Adrenal gland (tissue), 19 donors: ENCODE measurements at places on chromosomes 13 and 19. TPM values are rescaled to one million over a fixed set of nuclear protein-coding genes. Genes with fewer than 3 reads are reported as not detected.

- DNase-seq = peak; percentile 82
Measured at GRCh38 chr19:12779162-12779993, 4.0 kb upstream of the HOOK2 start.

DNA sequence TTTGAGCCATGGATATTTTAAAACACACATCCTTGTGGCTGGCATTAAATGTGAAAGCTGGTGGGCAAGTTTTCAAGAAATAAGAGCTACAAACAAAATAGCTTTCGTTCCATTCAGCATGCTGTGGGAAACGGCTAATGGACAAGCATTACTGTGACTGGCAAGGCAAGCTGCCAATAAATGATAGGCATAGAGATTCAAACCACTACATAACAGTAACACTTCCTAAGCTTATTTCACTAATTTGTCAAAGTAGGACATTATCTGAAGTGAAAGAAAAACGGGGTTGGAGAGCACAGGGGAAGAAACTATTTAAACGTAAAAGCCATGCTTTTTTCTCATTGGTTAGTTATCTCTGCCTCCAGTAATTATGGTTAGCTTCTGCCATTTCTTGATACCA lies 26.0 kb downstream of the OBI1 start:
- DNase-seq = no peak

DNA sequence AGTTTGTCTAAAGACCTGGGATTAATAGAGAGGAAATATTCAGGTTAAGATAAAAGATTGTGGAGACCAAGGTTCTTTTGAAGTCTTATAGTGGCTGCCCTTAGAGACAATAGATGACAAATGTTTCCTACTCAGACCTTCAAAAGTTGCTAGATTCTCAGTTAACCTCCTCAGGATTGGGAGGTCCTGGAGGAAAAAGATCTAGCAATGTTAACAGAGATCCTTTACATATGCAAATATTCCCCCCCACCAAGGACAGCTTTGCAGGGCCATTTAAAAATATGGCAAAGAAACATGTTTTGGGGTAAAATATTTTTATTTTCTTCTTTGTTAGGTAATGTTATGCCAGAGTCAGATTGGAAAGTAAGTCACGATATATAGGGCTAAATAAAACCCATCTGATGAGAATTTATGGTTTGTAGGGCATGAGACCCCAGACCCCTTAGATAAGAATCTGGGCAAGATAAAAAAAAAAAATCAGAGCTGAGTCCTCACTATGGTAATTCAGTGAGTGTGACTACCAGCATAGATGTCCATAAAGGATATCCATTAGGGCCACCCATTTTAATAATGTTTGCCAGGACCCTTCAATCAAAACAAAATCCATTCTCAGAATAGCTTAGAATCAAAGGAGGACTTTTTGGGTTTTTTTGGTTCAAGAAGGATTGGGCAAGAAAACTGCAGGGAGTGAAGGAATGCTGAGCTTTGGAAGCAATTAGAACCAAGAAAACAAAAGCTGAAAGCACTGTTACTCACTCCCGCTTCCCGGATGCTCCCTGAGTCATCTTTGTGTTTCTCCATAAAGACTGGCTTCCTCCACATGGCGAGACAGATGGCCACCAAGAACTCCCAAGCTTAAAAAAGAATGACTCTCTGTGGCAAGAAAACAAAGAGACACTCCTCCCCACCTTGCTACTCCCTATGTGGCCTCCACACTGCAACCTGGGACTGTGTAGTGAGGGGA lies 28.2 kb downstream of the VSTM1 start:
- DNase-seq = no peak

VSIG10L gene
- polyA plus RNA-seq = 4.1 TPM

- peak; percentile 34 for DNase-seq
Measured at GRCh38 chr19:39971380-39972035, 543 bp downstream of the PSMC4 start.

DNA sequence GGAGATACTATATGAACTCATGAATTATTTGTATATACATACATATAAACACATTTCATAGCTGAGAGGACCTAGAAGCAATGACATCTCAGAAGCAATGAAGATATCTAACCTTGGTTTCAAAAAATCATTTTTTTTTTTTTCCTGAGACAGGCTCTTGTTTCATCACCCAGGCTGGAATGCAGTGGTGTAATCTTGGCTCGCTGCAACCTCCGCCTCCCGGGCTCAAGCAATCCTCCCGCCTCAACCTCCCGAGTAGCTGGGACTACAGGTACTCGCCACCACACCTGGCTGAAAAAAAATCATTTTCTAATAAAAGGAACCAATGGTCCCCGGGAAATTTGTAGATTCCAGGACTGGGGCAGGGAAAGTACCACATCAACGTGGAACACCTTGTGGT lies 4.0 kb downstream of the ZNF565 start:
- no peak for DNase-seq

NTN5 gene
- polyA plus RNA-seq = 0.11 TPM

- no peak for DNase-seq
Measured at GRCh38 chr13:53351021-53351420, 322.4 kb downstream of the OLFM4 start.

FSD1 gene
- polyA plus RNA-seq = 0.46 TPM

DNA sequence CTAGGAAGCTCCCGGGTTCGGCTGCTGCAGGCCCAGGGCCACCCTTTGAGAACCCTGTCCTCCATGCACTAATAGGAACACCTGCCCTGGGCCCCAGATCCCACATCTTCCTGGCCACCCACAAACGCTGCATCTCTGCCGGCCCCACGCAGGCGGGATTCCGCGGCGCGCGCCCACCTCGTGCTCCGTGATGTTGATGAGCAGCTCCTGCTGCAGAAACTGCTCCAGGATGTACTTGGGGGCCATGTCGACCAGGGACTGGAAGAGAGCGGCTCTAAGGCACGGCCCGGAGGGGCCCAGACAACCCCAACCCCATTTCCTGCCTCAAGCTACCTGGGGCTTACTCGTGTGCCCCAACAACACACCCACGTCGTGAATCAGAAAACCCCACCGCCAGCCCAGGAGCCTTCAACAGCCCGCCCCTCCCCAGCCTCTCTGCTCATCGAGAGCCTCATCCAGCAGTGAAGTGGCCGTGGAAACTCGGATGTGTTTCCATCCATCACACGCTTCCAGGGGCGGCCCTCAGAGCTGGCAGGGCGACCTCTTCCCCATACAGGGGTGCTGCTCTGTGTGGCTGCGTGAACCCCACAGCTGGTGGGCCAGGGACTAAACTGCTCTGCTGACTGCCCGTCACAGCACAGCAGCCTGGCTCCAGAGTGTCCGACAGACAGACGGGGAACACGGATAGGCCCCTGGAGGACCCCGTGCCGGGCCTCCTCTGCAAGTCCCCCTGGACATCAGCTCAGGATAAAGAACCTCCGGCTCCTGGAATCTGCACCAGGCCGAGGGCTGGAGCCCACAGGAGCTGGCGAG lies 4.2 kb downstream of the POLR2E start:
- DNase-seq = no peak

DNA sequence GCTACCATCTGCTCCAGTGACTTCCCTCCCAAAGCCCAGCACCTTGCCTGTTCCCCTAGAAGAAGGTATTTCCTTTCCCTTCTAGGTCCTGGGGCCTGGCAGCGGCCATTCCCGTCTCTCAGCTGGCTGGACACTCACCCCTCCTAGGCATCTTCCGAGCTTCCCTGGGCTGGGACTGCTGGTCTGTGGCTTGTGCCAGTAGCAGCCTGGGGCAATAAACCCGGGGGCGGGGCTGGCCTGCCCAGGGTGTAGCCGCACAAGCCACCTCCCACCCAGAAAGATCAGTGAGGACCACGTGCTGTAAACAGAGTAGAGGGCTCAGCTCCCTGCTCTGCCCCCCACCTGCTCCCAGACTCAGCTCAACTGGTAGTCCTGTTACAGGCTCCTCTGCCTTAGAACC lies 15.0 kb downstream of the LIPE start:
- DNase-seq = peak; percentile 65

SGCG gene
- polyA plus RNA-seq = 0.40 TPM

GRCh38 chr19:44891016-44891882 lies at the start of gene TOMM40:
Gene TOMM40, plus strand, starts transcription at chr19:44891254. Its CDS starts 162 bp downstream, at chr19:44891416.
- peak; percentile 100 for DNase-seq

- DNase-seq = no peak
Measured at GRCh38 chr19:17061691-17062090, 13.6 kb downstream of the HAUS8 start.

DNA sequence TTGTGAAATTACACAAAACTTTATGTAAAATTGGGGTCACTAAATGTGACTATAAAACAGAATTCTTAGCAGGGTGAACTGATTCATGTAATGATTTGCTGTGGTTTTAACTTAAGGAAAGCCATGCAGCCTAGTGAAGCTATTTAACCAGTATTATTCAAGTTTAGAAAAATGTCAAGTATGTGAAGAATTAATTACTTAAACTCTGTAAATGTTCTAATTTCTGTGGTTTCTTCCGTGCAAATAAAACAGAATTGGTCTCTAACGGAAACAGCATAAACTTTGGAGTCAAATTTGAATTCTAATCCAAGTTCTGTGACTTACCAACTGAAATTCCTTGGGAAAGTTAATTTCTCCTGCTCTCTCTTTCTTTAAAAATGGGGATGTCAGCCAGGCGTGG lies 13.3 kb downstream of the CDC16 start:
- DNase-seq = no peak

CYP4F8 gene
- not detected for polyA plus RNA-seq

KLHL1 gene
- polyA plus RNA-seq = 0.04 TPM

- no peak for DNase-seq
Measured at GRCh38 chr19:9073806-9074205, 13.1 kb upstream of the OR1M1 start.

PMIS2 gene
- polyA plus RNA-seq = not detected
